Stimulated activated CD8-positive, alpha-beta memory T cell treated with anti-CD3 and anti-CD28 coated beads, Interleukin-7, amount 100 ng/mL, for 48 hours (primary cell): ENCODE measurements at places on chromosomes 6 and 20.

DNA sequence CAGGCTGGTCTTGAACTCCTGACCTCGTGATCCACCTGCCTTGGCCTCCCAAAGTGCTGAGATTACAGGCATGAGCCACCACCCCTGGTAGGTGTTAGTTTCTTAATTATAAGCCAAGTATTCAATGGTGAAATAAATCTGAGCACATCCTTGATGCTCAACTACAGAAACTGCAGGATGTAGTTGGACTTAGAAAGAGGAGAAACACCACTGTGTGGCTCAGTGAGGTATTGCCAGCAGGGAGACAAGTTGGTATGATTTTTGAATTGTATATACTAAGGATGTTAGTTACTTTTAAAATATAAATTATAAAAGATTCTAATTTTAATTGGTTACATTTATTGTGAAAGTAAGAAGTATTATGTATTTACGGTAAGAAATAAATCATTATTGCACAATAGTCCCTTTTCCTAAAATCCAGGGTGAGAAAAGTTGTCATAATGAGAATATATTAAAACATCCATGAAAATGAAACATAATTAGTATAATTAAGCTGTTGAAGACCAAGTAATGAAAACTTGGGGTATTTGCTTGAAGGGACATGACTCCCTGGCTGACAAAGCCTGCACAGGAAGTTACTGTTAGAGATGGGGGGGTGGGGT is 17.6 kb downstream of the SLC18B1 start:
- no peak for DNase-seq

DNA sequence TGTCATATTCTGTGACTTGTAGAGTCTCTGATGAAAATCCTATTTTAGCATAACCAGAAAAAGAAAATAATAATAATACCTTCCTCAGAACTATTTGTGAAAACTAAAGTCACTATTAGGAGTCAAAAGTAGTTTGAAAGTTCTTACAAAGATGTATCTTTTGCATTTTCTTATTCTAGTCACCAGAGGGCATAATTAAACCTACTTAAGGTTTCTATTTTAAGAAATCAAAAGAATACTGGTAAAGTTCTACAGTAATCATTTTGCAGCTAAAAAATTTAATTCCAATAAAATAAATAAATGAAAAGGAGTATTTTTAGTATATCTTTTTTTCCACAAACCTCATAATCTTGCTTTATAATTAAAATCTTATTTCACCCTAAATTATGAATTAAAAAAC is 28.0 kb upstream of the MCM9 start:
- DNase-seq = no peak

DNA sequence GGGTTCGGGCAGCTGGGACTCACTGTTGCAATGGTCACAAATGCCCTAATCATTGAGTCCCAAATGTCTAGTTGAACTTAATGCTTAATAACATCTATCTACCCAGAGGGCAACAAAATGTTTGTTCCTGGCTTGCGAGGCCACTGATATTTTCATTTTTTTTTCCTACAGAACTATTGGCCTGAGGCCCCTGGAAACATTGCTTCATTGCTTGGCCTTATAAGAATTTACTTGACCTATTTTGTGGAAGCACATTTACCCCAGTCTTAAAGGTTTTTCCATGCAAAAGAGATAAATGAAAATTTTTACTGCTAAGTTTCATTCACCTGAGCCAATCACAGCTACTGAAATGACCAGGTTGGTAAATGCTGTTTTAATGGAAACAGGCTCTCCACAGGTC is 133.1 kb upstream of the RIPOR2 start:
- DNase-seq = no peak

GRCh38 chr6:17904491-17905120 is 82.8 kb downstream of the KIF13A start:
- no peak for DNase-seq

- DNase-seq = no peak
Observed at GRCh38 chr6:27866357-27867050, 45.7 kb downstream of the OR2B2 start.

GRCh38 chr20:15895560-15896084 is 677.6 kb downstream of the KIF16B start:
- DNase-seq = no peak

DNA sequence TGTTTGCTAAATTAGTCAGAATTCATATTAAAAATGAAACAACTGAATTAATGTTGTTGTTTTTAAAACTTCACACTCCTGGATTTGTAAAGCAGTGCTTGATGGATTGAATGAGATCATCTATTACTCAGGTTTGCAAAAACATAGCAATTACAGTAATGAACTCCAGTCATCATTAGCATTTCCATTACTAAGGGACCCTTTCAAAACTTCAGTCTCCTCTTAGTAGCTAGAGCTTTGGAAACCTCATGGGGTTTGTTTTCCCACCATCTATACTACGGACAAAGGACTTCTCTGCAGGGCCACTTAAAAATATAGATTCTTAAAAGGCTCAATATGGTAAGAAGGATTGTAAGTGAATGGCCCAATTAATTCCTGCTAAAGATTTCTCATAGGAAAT is 209.9 kb upstream of the PRND start:
- no peak for DNase-seq

- no peak for DNase-seq
Observed at GRCh38 chr20:34337982-34338726, 24.9 kb upstream of the ITCH start.

DNA sequence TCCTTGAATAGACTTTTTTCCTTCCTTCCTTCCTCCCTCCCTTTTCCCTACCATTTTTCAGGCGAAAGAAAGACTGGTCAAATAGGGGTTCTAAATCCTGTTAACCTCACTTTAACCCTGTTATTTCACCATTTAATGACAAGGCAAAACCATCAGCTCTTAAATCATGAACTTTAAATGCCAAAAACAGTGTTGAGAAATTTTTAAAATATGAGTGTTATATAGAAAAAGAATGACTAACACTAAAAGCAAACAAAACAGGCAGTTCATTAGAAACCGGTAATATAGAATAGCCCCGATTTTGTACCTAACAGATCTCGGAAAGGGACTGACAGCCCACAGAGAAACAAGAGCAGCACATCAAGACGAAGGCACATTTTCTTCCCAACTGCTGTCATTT is 57.4 kb upstream of the CEP85L start:
- no peak for DNase-seq

DNA sequence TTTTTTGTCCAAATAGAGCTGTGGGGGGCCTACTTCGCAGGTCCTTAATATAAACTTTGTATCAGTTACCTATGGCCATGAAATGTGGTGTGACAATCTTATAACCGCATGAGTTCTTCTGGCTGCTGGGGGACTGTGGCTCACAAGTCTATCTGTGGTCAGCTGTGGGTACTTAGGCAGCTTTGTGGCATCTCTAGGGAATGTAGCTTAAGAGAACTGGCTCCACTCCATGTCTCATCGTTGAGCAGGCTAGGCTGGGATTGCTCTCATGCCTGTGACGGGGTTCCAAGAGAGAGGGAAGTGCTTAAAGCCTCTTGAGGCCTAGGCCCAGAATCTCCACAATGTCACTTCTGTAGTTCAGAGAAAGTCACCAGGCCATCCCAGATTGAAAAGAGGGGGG is 140.5 kb downstream of the BTBD3 start:
- DNase-seq = no peak
